ENCODE measurements at places on chromosomes 7 and 10. TPM values are rescaled to one million over a fixed set of nuclear protein-coding genes. Genes with fewer than 3 reads are reported as not detected.

ACTL6B gene
- total RNA-seq = not detected

SDHAF3 gene
- 30.7 TPM for total RNA-seq

SPDYE5 gene
- total RNA-seq = not detected

DNA sequence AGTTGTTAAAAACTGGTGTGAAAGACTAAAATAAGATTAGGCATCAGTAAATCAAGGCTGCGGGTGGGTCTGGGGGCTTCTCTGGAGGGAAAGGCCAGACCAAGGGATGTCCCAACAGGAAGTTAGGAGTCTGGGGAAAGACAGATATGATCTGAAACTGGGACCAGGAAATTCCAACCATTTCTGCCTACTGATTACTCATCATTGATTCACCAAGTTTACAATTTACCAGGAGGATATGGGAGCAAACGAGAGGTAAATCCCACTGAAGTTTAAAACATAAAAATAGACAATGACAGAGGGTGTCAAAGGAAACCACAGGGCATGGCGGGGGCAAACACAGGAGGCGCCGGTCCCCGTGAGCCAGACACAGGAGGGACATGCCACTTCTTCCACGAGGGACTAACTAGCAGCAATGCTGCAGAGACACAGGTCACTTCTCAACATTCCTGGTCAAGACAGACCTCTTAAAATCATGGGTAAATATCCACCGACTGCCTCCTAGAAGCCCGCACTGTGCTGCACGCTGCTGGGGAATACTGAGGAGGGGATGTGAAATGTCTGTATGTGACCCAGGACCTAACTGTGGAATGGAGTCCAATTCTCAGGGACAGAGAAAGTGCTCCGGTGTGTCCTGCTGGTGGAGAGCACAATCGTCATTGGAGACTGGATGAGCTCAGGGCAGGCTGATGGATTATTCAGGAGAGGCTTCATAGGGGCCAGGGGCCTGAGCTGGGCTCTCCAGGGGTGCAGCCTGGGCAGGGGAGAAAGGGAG lies 153.4 kb upstream of the KLF14 start:
- H3K4me3 ChIP-seq = no peak overlapping the region
- DNase-seq = no peak
- peaks cover 48% of the 10 kb centered on the region for H3K4me1 ChIP-seq
- no peaks in the 10 kb centered on the region for H3K27me3 ChIP-seq

GRCh38 chr10:7734821-7735220 lies 31.7 kb downstream of the ITIH2 start:
- H3K27ac ChIP-seq = no peak overlapping the region
- no peaks in the 10 kb centered on the region for H3K36me3 ChIP-seq
- no peaks in the 10 kb centered on the region for H3K4me1 ChIP-seq
- H3K27me3 ChIP-seq = no peaks in the 10 kb centered on the region
- H3K4me3 ChIP-seq = no peak overlapping the region
- DNase-seq = no peak

DNA sequence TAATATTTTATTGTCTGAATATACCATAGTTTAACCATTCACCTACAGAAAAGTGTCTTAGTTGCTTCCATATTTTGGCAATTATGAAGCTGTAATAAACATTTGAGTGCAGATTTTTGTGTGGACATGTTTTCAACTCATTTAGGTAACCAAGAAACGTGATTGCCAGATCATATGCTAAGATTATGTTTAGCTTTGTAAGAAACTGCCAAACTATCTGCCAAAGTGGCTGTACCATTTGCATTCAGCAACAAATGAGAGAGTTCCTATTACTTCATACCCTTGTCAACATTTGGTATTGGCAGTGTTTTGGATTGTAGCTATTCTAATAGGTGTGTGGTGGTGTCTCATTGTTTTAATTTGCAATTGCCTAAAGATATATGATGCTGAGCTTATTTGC lies 233.5 kb downstream of the TMEM26 start:
- H3K27ac ChIP-seq = no peak overlapping the region
- no peak overlapping the region for H3K4me3 ChIP-seq
- H3K4me1 ChIP-seq = no peaks in the 10 kb centered on the region
- no peaks in the 10 kb centered on the region for H3K36me3 ChIP-seq
- DNase-seq = no peak
- peaks cover 9% of the 10 kb centered on the region for H3K27me3 ChIP-seq

GRCh38 chr10:130399425-130399950 lies 263.3 kb downstream of the GLRX3 start:
- H3K4me1 ChIP-seq = no peaks in the 10 kb centered on the region
- no peak for DNase-seq
- H3K27ac ChIP-seq = no peak overlapping the region
- H3K4me3 ChIP-seq = no peak overlapping the region

- DNase-seq = peak; percentile 17
- H3K36me3 ChIP-seq = no peaks in the 10 kb centered on the region
- peak overlapping the region; percentile 31 for H3K4me3 ChIP-seq
- H3K4me1 ChIP-seq = peaks cover 40% of the 10 kb centered on the region
These were observed 137.5 kb upstream of the MKLN1 start for GRCh38 chr7:131190146-131190545.

GRCh38 chr10:114281461-114281860 lies 42.4 kb downstream of the VWA2 start:
- no peak overlapping the region for H3K4me3 ChIP-seq
- no peak for DNase-seq
- H3K36me3 ChIP-seq = no peaks in the 10 kb centered on the region
- H3K27ac ChIP-seq = no peak overlapping the region

- H3K4me3 ChIP-seq = no peak overlapping the region
- H3K4me1 ChIP-seq = peaks cover 74% of the 10 kb centered on the region
- H3K27ac ChIP-seq = peak overlapping the region; percentile 68
These were observed 103.3 kb downstream of the CLEC2L start for GRCh38 chr7:139626817-139627216.

DNA sequence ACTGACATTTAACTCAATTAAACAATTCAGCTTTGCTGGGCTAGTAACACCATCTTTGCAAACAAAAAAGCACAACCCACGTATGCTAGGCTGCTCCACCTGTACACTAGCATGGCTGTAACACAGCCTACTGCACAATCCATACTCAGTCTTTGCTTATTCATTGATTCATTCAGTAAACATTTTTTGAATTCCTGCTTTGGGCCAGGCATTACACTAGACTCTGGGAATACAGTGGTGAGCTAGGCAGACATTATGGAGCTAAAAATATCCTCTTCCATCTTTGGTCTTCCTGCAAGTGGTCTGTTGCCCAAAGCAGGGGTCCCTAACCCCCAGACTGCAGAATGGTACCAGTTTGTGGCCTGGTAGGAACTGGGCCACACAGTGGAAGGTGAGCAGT lies 9.9 kb downstream of the CNNM1 start:
- no peak overlapping the region for H3K4me3 ChIP-seq
- peaks cover 7% of the 10 kb centered on the region for H3K27me3 ChIP-seq
- no peak for DNase-seq
- H3K27ac ChIP-seq = no peak overlapping the region

DNA sequence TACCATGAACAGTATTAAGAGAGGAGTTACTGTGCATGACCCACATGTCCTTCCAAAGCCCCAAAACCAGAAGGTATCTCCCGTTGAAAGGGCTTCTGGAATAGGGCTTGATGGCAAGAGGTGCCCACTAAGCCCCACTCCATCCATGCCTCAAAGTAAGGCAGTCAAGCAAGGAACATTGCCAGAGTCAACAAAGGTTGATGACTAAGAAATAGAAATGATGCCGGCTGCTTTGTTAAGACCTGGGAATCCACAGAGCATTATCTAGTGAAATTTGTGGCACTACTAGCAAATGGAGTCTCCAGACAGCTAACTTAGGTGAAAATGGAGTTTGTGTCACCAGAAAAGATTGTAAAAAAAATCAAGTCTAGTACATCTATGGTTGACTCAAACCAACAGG lies 6.2 kb downstream of the SFR1 start:
- no peak for DNase-seq
- H3K27me3 ChIP-seq = peaks cover 4% of the 10 kb centered on the region
- H3K4me1 ChIP-seq = peaks cover 20% of the 10 kb centered on the region
- no peak overlapping the region for H3K27ac ChIP-seq
- no peak overlapping the region for H3K4me3 ChIP-seq
- H3K36me3 ChIP-seq = peaks cover 16% of the 10 kb centered on the region

- H3K36me3 ChIP-seq = no peaks in the 10 kb centered on the region
- no peaks in the 10 kb centered on the region for H3K4me1 ChIP-seq
- no peak overlapping the region for H3K4me3 ChIP-seq
- no peaks in the 10 kb centered on the region for H3K27me3 ChIP-seq
- DNase-seq = no peak
These were observed 324.4 kb downstream of the KCNMA1 start for GRCh38 chr10:77313066-77313750.

DNA sequence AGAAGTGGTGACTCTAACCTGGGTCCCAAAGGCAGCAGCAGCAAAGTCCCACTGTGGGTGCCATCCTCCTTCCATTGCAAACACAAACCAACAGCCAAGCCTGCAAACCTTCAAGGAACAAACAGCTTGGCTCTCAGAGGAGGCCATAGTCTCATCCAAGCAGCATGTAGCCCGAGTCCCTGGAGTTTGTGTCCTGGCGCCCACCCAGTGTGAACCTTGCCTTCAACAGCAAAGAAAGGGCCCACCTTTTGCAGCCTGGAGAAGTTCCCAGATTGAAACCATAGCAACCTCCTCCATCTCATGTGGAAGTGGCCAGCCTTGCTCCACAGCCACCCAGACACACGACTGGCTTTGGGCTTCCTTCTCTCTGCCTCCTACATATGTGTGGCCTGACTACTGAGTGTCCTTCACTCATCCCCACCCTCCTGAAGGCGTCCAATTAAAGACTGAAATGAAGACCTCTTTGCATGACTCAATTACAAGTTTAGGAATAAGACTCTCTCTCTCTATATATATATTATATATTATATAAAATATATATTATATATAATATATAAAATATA lies 106.1 kb downstream of the C10orf90 start:
- no peak overlapping the region for H3K4me3 ChIP-seq
- H3K36me3 ChIP-seq = no peaks in the 10 kb centered on the region
- H3K27ac ChIP-seq = no peak overlapping the region
- H3K4me1 ChIP-seq = no peaks in the 10 kb centered on the region
- no peak for DNase-seq

DNA sequence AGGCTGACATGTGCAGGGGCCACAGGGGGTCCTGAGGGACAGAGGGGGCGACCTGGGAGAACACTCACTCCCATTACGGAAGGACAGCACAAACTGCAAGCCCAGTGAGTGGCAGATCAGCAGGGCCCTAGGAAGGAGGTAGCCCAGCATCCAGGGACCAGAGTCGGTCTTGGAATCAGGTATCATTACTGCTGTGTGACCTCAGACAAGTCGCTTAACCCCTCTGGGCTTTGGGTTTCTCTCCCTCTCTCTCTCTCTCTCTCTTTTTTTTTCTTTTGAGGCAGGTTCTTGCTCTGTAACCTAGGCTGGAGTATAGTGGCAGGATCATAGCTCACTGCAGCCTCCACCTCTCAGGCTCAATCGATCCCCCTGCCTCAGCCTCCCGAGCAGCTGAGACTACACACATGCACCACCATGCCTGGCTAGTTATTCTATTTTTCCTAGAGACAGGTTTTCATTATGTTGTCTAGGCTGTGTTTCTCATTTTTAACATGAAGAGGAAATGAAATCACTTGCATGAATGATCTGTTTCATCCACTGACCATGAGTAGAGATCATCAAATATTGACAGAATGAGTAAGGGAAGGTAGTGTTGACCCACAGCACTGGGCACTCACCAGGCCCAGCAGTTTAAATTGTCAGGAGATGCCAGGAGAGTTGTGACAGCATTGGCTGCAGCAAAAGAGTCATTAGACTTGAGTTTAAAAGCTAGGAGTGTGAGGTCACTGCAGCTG lies 49.4 kb downstream of the BUB3 start:
- H3K4me1 ChIP-seq = peaks cover 14% of the 10 kb centered on the region
- no peak for DNase-seq
- peaks cover 27% of the 10 kb centered on the region for H3K36me3 ChIP-seq
- no peaks in the 10 kb centered on the region for H3K27me3 ChIP-seq

DNA sequence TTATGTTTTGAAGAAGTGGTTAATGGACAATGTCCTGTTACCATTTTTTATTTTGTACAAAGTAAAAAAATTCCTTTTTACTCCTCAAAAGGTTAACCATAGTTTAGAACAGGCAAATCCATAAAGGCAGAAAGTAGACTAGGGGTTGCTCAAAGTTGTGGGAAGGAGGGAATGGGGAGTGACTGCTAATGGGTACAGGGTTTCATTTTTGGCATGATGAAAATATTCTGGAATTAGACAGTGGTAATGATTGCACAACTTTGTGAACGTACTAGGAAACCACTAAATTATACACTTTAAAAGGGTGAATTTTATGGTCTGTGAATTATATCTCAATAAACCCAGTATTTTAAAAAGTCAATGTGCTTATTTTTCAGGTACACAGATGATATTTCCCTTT lies 35.4 kb upstream of the CDK14 start:
- peaks cover 9% of the 10 kb centered on the region for H3K27me3 ChIP-seq
- no peaks in the 10 kb centered on the region for H3K4me1 ChIP-seq
- DNase-seq = no peak
- no peak overlapping the region for H3K4me3 ChIP-seq

DNA sequence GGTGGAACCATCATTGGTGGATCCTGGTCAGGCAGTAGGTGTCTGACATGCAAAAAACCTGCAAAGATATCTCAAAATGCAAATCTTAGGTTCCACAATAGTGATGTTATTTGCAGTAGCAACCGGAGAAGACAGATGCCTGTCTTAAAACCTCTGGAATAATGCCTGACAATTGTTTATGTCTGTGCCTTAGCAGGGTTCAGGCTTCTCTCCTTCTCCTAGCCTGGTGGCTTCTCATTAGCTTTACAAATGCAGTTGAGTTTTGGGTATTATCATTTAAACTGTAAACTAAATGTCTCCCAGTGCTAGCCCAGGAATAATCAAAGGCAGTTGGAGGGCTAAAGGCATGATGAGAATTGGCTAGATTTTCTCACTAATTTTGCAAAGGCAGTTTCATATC lies 146.3 kb upstream of the NRG3 start:
- H3K4me1 ChIP-seq = peaks cover 27% of the 10 kb centered on the region
- H3K27ac ChIP-seq = no peak overlapping the region
- DNase-seq = no peak
- no peaks in the 10 kb centered on the region for H3K27me3 ChIP-seq
- H3K4me3 ChIP-seq = no peak overlapping the region
- H3K36me3 ChIP-seq = no peaks in the 10 kb centered on the region

- peaks cover 41% of the 10 kb centered on the region for H3K36me3 ChIP-seq
- H3K4me1 ChIP-seq = no peaks in the 10 kb centered on the region
- H3K27me3 ChIP-seq = no peaks in the 10 kb centered on the region
- no peak for DNase-seq
- H3K4me3 ChIP-seq = no peak overlapping the region
These were observed 31.9 kb downstream of the XRCC2 start for GRCh38 chr7:152643979-152644559.

DNA sequence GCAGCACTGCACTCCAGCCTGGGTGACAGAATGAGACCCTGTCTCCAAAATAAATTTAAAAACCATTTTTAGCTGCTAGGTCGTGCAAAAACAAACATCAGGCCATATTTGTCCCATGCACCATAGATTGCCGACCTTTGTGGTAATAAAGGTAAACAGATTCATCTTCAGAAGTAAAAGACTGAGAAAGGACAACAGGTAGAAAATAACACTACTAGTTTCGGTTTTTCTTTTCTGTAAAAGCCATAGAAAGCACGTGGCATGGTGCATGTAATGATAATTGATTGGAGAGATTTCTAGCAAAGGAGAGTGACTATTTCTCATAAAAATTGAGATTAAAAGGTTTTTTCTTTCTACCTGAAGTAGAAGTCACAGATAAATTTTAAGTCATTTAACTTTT lies 93.9 kb downstream of the DNAH11 start:
- H3K27ac ChIP-seq = no peak overlapping the region
- no peaks in the 10 kb centered on the region for H3K27me3 ChIP-seq
- no peak for DNase-seq
- H3K4me3 ChIP-seq = no peak overlapping the region
- H3K4me1 ChIP-seq = no peaks in the 10 kb centered on the region
